ENCODE measurements at places on chromosomes 7 and 10.
A peak's percentile ranks its signal among the peaks of the same experiment; 100 is the strongest.

DNA sequence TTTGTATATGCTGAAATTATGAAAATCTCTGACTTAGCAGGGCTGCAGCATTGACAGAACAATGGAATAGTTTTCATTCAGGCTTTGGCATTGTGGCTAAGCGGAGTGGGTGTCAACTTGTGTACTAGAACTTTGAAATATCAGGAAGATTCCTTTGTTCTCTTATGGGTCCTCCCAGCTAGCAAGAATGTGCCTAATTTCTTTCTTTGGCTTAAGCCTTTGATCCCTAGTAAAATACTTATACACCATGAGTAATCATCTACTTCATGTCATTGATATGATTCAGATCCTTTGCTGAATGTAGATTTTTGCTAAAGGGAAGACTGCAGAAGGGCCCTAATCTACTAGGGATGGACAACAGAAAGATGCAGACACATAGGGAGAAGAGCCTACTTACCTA is 6.2 kb downstream of the AVL9 start:
- DNase-seq: no peak

DNA sequence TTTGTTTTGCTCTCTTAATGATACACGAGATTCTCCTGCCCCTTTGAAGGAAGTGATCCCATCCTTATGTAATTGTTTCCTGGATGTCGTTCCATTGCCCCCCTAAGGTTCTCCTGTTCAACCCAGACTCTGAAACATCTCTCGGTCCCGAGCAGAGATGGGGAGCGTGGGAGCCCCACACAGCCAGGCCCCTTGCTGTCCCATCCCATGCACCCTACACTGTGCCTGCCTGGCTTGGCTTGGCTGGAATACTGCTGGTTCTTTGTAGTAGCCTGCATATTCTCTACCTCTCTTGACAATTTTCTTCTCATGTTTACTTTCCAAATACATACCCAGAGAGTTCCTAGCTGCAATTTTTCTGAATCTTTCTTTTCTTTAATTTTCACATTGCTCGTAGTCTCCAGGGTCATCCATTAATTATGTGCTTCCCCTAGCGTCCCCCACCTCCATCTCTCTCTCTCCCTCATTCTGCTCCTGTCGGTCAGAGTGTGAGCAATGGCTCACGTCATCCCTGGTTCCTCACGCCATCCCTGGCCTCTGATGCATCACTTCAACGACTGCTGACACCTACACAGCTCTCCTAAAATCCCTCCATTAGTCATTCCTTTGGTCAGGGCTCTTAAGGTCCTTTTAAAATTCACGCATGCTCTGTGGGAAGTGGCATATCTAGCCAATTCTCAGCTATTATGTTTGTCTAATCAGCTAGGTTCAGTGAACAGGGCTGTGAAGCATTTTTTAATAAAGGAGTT is 32.5 kb upstream of the GPR158 start:
- DNase-seq: no peak

DNA sequence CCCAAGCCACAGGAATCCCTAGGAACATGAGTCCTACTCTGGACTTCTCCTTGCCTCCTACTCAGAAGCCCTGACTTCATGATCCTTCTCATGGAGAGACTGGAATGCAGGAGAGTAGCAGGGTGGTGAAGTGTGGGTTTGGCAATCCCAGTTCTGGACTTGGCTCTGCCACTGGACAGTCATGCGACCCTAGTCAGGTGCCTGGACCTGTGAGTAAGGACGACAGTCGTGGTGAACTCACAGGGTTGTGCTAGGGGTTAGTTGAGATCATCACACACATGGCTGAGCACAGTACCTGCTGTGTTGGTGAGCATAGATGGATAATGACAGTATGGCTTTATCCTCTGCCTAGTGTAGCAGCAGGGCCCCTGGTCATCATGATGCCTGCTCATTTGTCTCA is 117.9 kb downstream of the LRRC18 start:
- DNase-seq: no peak

DNA sequence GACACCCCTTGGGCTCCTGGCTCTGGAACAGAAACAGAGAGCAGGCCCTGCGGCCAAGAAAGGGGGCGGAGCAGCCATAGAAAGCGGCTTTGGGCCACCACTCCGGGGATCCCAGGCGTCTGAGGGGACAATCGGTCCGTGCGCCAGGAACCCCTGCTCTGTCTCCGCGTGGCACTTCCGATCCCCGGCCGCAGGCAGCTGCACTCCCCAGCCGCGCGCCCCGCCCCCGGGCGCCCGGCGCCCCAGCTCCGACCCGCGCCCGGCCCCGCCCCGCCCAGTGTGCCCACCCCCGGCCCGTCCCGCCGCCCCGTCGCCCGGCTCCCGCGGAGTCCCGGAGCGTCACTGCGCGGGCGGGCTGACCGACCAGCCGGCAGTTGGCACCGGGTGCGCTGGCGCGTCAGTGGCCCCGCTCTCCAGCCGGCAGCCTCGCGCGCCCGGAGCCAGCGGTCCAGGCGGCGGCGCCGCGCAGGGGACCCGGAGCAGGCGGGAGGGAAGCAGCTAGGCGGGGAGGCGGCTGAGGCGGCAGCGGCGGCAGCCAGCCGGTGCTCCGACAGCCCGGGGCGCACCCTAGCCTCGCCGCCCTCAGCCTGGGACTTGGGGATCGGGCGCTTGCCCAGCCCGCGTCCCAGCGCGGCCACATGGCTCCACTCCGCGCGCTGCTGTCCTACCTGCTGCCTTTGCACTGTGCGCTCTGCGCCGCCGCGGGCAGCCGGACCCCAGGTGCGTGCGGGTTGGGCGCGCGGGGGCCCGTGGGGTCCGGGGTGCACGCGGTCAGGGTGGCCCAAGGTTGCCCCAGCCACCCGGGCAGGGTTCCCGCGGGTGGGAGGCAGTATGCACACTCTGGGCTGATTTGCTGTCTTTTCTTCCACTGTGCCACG is at the start of gene ADAMTS14:
Gene ADAMTS14, plus strand, starts transcription at position 342 of the 878 bp plus-strand sequence. Its CDS starts 297 bp downstream, at position 639.
- peak; percentile 44 for DNase-seq

DNA sequence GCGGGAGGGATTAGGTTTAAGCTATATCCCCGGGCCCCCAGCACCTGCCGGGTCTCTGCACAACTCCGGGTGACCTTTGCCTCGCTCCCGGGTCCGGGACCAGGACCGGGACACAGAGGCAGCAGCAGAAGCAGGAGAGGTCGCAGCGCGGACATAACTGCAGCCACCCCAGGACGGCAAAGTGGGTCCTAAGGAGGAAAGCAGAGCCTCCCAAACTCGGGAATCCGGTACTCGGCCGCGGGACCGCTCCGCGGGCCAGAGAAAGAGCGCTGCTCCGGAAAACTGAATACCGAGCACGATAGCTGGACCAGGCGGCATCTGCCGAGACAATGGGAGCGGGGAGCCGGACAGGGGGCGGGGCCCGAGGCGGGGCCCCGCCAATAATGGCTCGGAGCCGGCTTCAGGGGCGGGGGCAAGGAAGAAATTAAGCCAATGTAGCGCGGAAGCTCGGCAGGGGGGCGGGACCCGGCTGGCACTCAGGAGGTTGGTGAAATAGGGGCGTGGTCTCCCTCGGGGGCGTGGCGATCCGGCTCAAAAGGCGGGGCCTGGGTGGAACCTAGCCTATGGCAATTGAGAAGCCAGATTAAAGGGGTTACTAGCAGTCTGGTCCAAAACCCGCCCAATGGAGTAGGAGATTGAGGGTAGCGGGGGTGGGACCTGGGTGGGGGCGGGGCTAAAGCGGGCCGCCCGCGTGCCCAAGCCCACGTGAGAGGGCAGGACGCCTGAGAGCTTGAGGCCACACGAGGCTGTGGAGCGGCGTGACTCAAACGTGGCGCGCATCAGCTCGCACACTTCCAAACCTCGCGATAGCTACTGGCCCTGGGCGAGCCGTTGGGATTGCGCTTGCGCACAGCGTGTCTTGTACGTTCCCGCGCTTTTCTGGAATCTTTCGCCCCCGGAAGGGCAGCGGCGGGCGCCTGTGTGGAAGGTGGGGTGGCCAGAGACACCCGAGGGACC is at the start of the genes GPC2 and STAG3:
Gene GPC2, minus strand, starts transcription at position 337 of the 957 bp plus-strand sequence. Its CDS starts 182 bp downstream, at position 155.
Gene STAG3, plus strand, starts transcription at position 874 of the 957 bp plus-strand sequence. CDS start 2,639 bp downstream, outside the sequence.
- DNase-seq: peak; percentile 97

- DNase-seq: no peak
Observed at GRCh38 chr10:44437840-44438511, 53.1 kb upstream of the CXCL12 start.

DNA sequence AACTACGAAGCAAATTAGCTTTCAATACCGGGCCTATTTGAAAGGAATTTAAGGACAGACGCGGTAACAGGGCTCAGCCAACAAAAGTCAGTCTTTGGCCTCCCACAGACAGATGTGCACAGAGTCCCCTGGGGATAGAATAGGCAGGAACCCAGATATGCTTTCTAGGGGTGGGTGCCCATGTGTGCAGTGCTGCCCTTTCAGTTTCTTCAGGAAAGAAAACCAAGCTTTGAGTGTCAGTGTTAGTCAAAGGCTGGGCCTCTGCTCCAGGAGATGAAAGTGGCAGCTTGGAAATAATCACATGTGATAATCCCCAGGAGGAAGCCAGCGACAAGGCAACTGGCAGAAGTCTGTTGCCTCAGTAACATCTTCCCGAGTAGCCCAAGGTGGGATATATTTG is 43.8 kb upstream of the CSTF2T start:
- DNase-seq: no peak

DNA sequence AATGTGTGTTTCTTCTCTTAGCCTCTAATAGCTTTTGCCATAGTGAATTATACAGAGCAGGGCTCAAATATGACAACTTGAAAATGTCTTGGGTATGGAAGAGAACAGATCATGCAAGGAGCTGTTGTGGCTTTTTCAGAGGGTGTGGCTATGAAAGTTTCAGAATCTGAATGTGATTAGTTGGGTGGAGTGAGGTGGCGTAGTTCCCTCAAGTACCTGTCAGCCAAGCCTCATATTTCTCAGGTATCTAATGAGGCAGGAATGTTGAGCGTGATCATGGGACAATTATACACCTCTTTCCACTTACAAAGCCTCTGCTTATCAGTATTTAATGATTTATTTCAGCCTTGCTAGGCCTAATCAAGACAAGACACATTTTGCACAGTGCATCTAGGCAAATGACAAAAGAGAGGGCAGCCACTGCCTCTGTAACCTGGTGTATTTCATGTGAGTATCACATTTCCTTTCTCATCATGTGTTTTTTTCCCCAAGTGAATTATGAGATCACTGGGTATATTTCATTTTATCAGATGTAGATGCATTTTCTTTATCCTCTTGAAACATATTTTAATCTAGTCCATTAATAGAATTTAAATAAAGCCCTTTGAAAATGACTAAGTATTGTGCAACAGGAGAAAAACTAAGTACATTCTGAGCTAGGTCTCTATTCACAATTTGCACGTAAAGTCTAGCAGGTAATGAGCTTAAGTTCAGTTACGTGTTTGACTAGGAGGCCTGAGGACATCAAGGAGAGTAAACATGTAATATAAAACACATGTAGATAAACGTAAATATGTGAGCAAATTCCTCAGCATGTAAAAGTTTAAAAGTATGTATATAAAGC is 644.4 kb upstream of the IGFBP3 start:
- no peak for DNase-seq

DNA sequence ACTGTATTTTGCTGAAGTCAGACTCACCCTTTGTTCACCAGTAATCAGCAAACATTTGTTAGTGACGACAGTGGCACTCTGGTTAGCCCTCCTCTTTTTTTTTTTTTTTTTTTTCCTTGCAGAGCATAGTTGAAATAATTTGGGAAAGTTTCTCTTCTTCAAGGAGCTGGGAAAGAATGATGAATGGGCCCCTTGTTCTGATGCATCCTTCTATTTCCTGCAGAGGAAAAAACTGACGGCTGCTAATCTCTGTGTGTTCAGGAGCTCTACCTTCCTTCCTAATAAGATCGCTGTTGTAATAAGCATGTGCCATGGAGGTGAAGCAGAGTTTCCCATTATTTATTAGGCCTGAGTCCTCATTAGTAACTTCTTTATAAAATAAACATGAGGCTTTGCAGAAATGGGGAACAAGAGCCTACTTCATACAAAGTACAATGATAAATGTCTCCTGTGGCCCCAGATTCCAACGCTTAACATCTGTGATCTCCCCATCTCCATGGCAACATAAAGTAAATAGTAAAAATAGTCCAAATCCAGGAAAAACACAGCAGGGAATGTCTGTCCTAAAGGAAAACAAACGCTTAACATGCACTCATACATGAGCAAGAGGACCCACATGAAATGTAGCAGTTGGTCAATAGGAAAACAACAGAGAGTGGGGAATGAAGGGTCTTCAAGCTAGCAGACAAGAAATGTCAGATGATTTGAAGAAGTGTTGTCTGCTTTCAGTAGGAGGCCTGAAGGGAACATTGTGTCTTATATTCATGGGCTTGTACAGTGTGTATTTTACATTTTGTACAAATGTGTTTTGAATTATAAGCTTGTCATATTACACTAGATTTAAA is 59.1 kb upstream of the CALD1 start:
- DNase-seq: no peak

GRCh38 chr10:67776371-67776770 is 61.6 kb downstream of the DNAJC12 start:
- DNase-seq: no peak

GRCh38 chr7:2412587-2413201 is 9.3 kb downstream of the CHST12 start:
- DNase-seq: no peak

Data from progenitor cell of endocrine pancreas (in vitro differentiated cells).